Activated CD4-positive, alpha-beta T cell treated with anti-CD3 and anti-CD28 coated beads, Interleukin-10, Interleukin-2, amounts not matched to agents 100 ng/mL and 50 ng/mL, durations not matched to agents 16 hours and 8 hours (primary cell): ENCODE measurements at places on chromosomes 4 and X.

DNA sequence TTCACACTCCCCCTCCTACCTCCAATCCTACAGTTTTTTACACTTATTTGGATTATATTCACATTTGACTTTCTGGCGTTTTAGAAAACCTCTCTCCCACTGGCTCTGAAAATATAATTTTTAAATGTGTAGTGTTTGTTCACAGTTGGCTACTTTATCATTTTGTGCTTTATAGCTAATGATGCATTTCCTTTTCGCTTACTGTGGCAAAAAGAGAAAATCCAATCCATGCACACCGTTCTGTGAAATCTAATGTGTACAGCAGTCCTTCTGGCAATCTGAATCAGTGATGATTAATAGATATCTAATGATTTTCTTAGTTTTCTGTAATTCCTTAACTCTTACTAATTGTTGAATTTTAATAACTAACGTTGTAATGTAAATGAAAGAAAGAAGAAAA, 271.5 kb downstream of the ARAP2 start:
- no peak for DNase-seq

- DNase-seq = no peak
These were observed 173.5 kb downstream of the DCLK2 start for GRCh38 chr4:150251752-150252190.

- DNase-seq = no peak
These were observed 85.4 kb downstream of the MAGEB10 start for GRCh38 chrX:27893211-27893610.

DNA sequence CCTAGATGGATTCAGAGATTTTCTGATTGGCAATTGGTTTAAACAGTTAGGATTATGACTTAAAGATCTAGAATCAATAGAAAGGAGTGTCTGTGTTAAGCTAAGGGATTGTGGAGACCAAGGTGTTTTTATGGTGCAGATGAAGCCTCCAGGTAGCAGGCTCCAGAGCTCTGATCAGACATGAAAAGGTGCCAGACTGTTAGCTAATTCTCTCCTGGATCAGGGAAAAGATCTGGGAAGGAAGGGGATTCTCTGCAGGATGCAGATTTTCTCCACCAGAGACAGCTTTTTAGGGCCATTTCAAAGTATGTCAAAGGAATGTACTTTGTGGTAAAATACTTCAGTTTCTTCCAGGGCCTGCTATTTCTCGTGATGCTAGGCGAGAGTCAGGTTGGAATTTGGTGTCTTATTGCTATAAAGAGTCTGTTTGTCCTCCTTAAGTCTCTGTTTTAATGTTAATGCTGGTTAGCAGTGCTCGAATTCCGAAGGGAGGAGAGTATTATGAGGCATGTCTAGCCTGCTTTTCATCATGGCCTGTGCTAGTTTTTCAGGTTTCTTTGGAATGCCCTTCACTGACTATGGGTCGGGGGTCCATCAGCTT, 12.0 kb upstream of the GPR78 start:
- no peak for DNase-seq

DNA sequence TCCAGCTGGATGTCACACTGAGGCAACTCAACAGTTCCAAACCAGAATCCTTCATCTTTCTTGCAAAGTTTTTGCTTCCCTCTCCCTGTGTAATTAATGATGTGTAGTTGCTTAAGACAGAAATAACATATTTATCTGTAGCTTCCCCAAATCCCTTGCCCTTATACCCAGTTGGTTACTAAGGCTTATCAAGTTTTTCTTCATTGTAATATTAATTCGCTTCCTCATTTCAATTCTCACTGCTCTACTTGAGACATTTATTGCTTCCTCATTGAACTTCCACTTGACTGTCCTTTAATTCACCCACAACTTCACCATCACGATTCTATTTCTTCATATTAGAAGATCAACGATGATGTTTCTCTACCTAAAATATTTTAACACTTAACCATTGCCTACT, 386.6 kb upstream of the CPEB2 start:
- DNase-seq = no peak

- no peak for DNase-seq
These were observed 90.1 kb downstream of the WFS1 start for GRCh38 chr4:6359536-6360308.

DNA sequence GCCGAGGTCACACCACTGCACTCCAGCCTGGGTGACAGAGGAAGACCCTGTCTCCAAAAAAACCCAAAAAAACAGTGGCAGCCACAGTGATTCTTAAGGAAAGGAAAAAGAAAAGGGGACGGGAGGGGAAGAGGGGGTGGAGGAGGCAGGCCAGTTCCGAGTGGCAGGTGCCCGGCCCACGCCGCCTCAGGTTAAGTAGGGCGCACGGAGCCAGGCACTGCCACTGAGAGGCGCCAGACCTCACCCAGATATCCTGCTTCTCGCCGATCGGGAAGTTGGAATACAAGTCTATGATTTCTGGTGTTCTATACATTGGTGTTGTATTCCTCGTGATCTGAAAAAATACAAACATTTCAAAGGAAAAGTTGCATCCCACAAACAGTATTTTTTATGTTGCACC, 35.9 kb downstream of the GAK start:
- DNase-seq = no peak

GRCh38 chr4:7462509-7462971, 27.8 kb upstream of the PSAPL1 start:
- no peak for DNase-seq

- peak; percentile 0 for DNase-seq
These were observed 624.1 kb upstream of the GNPDA2 start for GRCh38 chr4:45350438-45350837.

DNA sequence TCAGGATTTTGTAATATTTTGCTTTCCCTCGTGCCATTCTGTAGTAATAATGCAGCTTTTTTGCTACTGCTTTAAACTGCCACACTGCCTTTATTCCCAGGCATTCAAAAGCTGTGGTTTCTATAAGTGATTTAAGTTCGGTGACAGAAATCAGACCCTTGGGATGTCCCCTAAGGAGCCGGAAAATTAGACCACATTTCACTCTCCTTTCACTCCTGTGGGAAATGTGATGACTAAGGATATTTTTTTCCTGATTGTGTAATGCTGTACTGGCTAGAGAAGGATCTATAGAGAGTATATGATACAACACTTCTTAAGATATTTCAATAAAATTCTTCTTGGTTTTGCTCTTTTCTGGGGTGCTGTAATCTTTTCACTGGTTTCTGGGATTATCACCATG, 24.4 kb downstream of the UGT2A3 start:
- DNase-seq = no peak

DNA sequence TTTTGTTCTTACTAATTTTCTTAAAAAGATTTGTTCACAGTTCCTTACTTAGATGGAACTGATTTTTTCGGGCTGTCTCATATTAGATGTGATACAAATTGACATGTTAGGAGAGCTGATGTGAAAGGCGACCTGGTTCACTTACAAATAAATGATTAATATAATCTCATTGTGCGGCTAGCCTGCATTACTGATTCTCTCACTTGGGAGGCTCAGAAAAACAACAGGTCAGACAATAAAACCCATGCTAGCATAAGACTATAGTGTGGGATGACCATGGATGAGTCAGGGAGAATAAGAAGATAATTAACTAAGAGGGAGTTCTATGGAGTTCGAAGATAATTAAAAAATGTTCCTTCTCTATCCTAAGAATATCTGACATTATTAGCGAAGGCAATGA, 40.8 kb downstream of the RTL9 start:
- no peak for DNase-seq

- DNase-seq = no peak
These were observed 38.1 kb upstream of the GJB1 start for GRCh38 chrX:71184803-71185495.
